Metanephros (tissue), 2 donors: ENCODE measurements at places on chromosomes 6 and 20. TPM values are rescaled to one million over a fixed set of nuclear protein-coding genes. Genes with fewer than 3 reads are reported as not detected.

MAFB gene
- total RNA-seq = 47.9 TPM

PSORS1C2 gene
- 0.29 TPM for total RNA-seq

TMEM217 gene
- 1.4 TPM for total RNA-seq

NKAIN4 gene
- 27.2 TPM for total RNA-seq

HLA-F gene
- total RNA-seq = 31.5 TPM
